RPMI8226 (cell line): ENCODE measurements at places on chromosomes 7 and 10.

GRCh38 chr7:150373049-150373801, 4.6 kb downstream of the REPIN1 start:
- DNase-seq, result peak; percentile 95

GRCh38 chr10:30974355-30974754, 57.3 kb downstream of the ZNF438 start:
- no peak for DNase-seq

DNA sequence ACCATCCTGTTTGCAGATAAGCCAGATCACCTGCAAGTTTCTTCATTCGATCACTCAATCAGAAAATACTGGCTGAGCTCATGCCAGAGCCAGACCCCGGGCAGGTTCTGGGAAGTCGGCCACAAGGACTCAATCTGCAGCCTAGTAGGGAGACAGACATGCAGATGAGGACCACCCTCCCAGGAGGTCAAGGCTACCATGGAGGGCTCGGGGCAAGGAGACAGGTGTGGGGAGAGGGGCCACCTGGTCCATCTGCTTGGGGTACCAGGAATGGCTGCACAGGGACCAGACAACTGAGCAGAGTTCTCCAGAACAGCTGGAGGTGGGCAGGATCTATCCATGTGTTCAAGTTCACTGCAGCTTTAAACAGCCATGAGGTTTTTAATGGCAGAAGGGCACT, 16.8 kb upstream of the CPXM2 start:
- no peak for DNase-seq

GRCh38 chr7:46440186-46440585, 519.1 kb upstream of the IGFBP3 start:
- DNase-seq, result no peak

GRCh38 chr10:15168291-15168785, at the start of gene NMT2:
Gene NMT2, minus strand, starts transcription at chr10:15168693. Its CDS starts 81 bp downstream, at chr10:15168612.
- DNase-seq, result peak; percentile 88

DNA sequence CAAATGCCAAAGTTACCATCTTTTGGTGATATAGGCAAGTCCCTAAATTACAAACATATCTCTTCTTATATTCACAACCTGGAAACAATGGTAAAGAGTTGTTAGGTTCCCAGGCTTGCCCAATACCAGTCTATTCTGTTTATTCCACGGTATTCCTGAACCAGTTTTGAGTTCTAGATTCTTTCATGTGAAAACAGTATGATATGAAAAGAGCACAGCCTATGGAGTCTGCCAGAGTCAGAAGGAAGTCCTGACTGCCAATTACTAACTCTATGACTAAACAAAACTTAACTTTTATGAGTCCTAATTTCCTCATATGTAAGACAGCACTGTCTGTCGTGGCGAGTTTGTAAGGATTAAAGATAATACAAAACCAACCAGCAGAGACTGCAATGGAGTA, 5.6 kb downstream of the ABI1 start:
- DNase-seq, result no peak

- no peak for DNase-seq
These were observed 9.9 kb upstream of the OR9A4 start for GRCh38 chr7:141906285-141906684.

DNA sequence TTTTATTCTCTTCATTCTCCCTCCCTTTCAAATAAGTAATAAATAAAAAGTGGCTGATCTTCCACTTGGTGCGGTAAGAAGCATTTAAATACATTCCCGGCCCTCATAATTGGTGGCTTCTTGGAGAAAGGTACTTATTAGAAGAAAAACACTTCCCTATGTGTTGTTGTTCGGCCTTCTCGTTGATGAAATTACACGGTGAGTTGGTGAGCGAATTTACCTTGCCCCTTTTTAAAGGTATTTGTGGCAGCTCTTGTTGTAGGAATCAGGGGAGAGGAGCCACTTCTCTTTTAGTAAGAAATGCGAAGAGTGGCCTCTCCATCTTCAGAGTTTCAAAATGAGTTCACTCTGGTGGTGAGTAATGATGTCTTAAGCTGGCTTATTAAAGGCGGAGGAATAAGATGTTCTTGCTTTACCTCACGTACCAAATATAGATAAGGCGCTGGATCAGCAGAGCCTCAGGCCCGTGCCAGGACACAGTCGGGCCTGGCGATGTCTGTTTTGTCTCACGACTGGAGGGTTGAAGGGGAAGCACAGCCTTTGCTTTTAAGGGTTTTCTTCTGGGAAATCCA, 135.9 kb downstream of the CUX1 start:
- DNase-seq, result no peak

GRCh38 chr7:17298840-17299482, 509 bp downstream of the AHR start:
- DNase-seq, result peak; percentile 19

- no peak for DNase-seq
These were observed 22.5 kb upstream of the C10orf53 start for GRCh38 chr10:49656845-49657493.

- peak; percentile 43 for DNase-seq
These were observed 3.0 kb upstream of the BTBD16 start for GRCh38 chr10:122267849-122268737.

DNA sequence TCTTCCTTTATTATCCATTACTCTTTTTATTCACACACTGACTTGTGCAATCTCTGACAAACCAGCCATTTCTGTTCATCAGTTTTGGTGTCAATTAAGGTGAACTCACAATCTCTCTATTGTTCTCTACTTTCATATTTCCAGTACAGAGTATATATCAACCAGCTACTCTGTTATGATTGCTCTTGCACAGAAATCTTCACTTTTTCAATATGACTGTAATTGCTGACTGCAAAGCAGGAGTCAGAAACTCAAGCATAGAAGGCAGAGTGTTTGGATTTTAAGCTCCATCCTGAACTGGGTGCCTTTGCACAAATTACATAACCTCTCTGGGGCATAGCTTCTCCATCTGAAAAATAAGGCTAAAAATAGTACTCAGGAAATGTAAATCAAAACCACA, 1042.0 kb downstream of the GRM8 start:
- DNase-seq, result no peak

DNA sequence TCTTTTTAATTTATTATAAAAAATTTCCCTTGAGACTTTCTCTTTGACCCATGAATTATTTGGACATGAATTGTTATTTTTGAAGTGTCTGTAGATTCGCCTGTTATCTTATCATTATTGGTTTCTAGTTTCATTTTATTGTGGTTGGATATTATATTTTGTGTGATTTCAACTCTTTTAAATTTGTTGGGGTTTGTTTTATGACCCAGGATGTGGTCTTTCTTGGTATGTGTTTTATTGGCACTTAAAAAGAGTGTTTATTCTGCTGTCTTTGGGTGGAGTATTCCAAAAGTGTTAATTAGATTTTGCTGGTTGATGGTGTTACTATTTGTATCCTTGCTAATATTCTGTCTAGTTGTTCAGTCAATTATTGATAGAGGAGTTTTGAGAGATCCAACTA, 50.5 kb upstream of the GPR141 start:
- no peak for DNase-seq

GRCh38 chr7:93092757-93093370, 24.9 kb downstream of the SAMD9 start:
- DNase-seq, result no peak

DNA sequence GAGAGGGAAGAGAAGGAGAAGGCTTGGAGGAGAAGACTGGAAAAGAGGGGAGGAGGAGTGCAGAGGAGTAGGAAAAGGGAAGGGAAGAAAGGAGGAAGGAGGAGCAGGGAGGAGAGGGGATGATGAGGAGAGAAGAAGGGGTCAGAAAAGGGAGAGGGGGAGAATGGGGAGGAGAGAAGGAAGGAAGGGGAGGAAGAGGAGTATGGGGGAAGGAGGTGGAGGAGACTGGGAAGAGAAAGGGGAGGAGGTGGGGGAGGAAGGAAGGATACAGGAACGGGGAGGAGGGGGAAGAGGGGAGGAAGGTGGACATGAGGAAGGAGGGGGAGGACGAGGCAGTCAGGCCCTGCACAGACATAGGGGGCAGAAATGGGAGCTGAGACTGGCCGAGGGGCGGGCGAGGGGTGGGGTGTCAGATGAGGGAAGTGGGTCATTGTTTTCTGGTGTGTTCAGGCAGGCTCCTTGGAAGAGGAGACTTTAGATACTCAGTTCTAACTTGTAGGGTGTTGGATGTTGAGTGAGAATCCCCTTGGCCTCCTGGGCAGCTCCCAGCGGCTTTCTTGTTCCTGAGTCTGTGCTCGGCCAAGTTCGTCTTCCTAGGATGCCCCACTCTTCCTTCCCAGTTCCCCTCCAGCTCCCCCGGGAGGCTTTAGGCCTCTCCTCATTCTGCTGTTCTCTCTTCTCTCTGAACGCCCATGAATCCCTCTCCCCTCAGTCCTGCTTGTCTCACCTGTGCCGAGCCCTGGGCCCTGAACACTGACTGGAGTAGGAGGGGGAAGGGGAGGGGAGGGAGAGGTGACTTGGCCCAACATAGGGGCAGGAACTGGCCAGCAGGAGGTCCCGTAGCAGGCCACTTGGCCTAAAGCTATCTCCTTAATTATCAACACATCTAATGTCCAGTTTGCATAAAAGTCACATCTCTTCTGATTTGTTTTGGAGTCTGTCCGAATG, 12.8 kb upstream of the CRHR2 start:
- no peak for DNase-seq

GRCh38 chr7:80537091-80537490, 25.2 kb upstream of the GNAT3 start:
- no peak for DNase-seq
